Fibroblast of the aortic adventitia (primary cell): ENCODE measurements at places on chromosomes 12 and 14. TPM values are rescaled to one million over a fixed set of nuclear protein-coding genes. Genes with fewer than 3 reads are reported as not detected.

GZMB gene
- not detected in 2 replicates for total RNA-seq

DPF3 gene
- 1.3 and 16.3 TPM in 2 replicates for total RNA-seq

PRPH gene
- 0.18 and 0.33 TPM in 2 replicates for total RNA-seq

KRT74 gene
- not detected in 2 replicates for total RNA-seq

LAG3 gene
- total RNA-seq, result 0.16 TPM in 1 of 2 replicates, not detected in the other

RNFT2 gene
- total RNA-seq, result 0.98 and 2.3 TPM in 2 replicates

GNPTAB gene
- 31.5 and 38.3 TPM in 2 replicates for total RNA-seq

FLVCR2 gene
- total RNA-seq, result 0.90 and 1.1 TPM in 2 replicates

GLIPR1L2 gene
- 0.72 and 1.1 TPM in 2 replicates for total RNA-seq

FUT8 gene
- 119 and 165 TPM in 2 replicates for total RNA-seq

CLEC9A gene
- not detected in 2 replicates for total RNA-seq

MAP1LC3B2 gene
- not detected in 2 replicates for total RNA-seq

SRRM4 gene
- not detected in 2 replicates for total RNA-seq

SERPINA4 gene
- total RNA-seq, result not detected in 2 replicates

SLC38A1 gene
- 87.0 and 203 TPM in 2 replicates for total RNA-seq

PTHLH gene
- 1.6 and 4.3 TPM in 2 replicates for total RNA-seq

ABCC9 gene
- 20.0 and 20.3 TPM in 2 replicates for total RNA-seq

RIMBP2 gene
- total RNA-seq, result 0.74 TPM in 1 of 2 replicates, not detected in the other

VPS33A gene
- 18.3 and 20.9 TPM in 2 replicates for total RNA-seq

ADSS1 gene
- 0.65 and 4.8 TPM in 2 replicates for total RNA-seq

CAPZA3 gene
- total RNA-seq, result not detected in 2 replicates

TMEM121 gene
- 4.0 and 6.7 TPM in 2 replicates for total RNA-seq

PAX9 gene
- total RNA-seq, result 0.18 TPM in 1 of 2 replicates, not detected in the other

SMCO2 gene
- not detected in 2 replicates for total RNA-seq

METTL3 gene
- total RNA-seq, result 27.7 and 36.2 TPM in 2 replicates

SLC2A3 gene
- 42.4 and 49.6 TPM in 2 replicates for total RNA-seq

SPRYD3 gene
- total RNA-seq, result 27.1 and 33.0 TPM in 2 replicates

ITGB7 gene
- 0.54 TPM in 1 of 2 replicates, not detected in the other for total RNA-seq

CHGA gene
- 0.18 TPM in 1 of 2 replicates, not detected in the other for total RNA-seq

CACNA1C gene
- total RNA-seq, result 6.0 and 16.6 TPM in 2 replicates

MYF6 gene
- total RNA-seq, result not detected in 2 replicates

IKBIP gene
- 51.5 and 67.4 TPM in 2 replicates for total RNA-seq

TAS2R9 gene
- 0.09 TPM in 1 of 2 replicates, not detected in the other for total RNA-seq

RNASE2 gene
- total RNA-seq, result not detected in 2 replicates

ATL1 gene
- total RNA-seq, result 5.2 and 10.7 TPM in 2 replicates

RGS6 gene
- not detected in 2 replicates for total RNA-seq

CYP46A1 gene
- total RNA-seq, result 0.36 and 0.49 TPM in 2 replicates

CLSTN3 gene
- total RNA-seq, result 10.9 and 13.6 TPM in 2 replicates

INHBC gene
- not detected in 2 replicates for total RNA-seq
